ENCODE measurements at places on chromosomes 7 and 10.

- DNase-seq: no peak
These were observed 193.5 kb downstream of the NRG3 start for GRCh38 chr10:82068501-82068900.

- no peak for DNase-seq
These were observed 24.4 kb downstream of the ZNF775 start for GRCh38 chr7:150403376-150404171.

GRCh38 chr10:42987121-42987541 is 89.7 kb upstream of the RET start:
- no peak for DNase-seq

DNA sequence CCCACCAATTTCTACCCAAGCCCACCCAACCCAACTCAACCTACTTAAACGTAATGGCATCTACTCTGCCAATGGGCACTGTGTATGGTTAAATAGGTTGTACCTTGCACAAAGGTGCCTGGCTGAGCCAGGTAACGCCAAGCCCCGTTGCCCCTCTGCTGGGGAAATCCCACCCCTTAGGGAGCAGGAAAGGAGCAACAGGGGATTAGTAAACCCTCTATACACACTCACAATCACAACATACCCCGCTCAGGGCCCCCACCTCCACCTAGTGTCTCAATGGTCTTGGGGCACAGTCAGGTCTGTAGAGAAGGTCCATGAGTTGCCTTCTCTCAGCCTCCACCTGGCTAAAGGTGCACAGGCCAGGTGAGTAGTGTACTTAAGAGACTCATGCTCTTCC is 74.3 kb upstream of the PCBD1 start:
- DNase-seq: no peak

DNA sequence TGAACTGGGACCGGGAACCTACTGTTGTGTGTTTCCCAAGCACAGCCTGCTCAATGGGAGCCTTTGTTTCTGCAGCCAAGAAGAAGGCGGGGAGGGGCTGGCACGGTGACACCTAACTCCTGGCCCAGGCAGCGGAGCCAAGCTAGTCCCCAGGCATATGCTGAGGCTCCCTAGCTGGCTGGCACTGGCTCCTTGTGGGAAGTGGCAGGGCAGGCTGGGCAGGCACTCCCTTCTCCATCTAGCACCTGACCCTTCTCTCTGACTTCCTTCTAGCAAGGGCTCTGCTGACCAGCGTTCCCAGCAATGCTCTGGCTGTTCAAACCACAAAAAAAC is 325.0 kb downstream of the PLXNA4 start:
- peak; percentile 75 for DNase-seq

DNA sequence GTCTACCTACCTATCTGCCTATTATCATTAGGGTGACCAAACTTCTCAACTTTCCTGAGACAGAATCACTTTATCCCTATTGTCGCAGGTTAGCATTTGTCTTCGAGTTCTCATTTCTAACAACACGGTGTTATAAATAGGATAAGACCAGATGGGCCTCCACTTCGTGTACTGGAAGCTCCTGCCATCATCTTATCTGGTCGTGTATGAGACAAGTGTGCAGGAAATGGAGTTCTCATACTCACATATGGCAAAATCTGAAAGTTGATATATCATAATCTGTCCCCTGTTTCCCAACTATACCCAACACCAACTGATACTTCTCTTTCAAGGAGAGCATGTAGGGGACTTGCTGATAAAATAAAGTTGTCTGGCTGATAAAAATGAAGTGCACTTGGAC is 287.4 kb upstream of the FOXK1 start:
- DNase-seq: no peak

DNA sequence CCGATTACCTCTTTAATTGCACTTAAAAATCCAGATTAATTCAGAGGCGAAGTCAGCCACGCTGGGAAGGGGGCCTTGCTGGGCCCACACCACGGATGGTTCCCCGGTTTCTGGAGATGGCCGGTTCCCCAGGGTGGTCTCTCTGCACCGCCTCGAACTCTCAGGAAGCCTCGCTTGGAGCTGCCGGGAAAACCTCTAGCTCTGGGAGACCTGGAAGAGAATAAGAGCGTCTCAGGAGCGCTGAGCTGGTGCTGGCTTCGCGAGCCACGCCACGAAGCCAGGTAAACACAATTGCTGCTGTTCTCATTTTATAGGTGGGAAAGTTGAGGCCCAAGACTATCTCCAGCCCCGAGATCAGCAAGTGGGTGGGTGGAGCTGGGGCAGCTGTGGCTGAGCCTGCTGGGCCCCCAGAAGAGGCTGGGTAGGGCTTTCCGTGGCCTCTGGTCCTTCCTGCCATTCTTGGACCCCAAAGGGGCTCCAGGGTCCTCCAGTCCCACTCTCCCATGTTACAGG is 110.4 kb downstream of the MICALL2 start:
- no peak for DNase-seq

GRCh38 chr7:2601907-2602306 is 29.9 kb upstream of the TTYH3 start:
- no peak for DNase-seq

DNA sequence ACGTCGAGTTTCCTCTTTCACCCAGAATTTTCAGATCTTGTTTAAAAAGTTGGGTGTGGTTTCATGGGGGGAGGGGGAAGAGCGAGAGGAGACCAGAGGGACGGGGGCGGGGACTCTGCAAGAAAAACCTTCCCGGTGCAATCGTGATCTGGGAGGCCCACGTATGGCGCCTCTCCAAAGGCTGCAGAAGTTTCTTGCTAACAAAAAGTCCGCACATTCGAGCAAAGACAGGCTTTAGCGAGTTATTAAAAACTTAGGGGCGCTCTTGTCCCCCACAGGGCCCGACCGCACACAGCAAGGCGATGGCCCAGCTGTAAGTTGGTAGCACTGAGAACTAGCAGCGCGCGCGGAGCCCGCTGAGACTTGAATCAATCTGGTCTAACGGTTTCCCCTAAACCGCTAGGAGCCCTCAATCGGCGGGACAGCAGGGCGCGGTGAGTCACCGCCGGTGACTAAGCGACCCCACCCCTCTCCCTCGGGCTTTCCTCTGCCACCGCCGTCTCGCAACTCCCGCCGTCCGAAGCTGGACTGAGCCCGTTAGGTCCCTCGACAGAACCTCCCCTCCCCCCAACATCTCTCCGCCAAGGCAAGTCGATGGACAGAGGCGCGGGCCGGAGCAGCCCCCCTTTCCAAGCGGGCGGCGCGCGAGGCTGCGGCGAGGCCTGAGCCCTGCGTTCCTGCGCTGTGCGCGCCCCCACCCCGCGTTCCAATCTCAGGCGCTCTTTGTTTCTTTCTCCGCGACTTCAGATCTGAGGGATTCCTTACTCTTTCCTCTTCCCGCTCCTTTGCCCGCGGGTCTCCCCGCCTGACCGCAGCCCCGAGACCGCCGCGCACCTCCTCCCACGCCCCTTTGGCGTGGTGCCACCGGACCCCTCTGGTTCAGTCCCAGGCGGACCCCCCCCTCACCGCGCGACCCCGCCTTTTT is at the start of gene VIM:
TSS of gene VIM (plus strand) at position 151 of the 925 bp plus-strand sequence. CDS start 1,182 bp downstream, outside the sequence.
- DNase-seq: peak; percentile 93

- DNase-seq: no peak
These were observed 1.8 kb downstream of the PDAP1 start for GRCh38 chr7:99406557-99406956.

DNA sequence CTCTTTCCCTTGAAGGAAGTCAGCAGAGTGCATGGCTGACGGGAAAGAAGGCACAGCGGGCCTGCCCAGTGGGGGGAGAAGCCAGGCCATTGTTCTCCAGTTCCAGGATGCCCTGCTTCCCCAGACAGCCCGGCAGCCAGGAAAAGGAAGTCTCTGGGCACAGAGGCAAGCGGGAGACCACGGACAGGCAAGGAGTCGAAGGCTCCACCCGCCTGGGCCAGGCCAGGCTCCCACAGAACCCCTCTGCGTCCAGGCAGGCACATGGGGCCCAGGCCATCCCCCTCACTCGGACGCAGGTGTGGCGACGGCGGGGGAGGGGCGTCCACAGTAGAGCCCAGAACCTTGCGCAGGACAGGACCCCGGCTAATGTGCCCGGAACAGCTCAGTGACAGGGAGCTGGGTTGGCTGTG is 8.7 kb downstream of the GPR146 start:
- DNase-seq: no peak

- DNase-seq: no peak
These were observed 1.1 kb downstream of the JAKMIP3 start for GRCh38 chr10:132066812-132067211.

GRCh38 chr10:93376372-93377293 is 105.5 kb downstream of the MYOF start:
- DNase-seq: peak; percentile 92

GRCh38 chr7:115475761-115476385 is 554.0 kb downstream of the MDFIC start:
- DNase-seq: peak; percentile 37

- no peak for DNase-seq
These were observed 61.7 kb upstream of the SHH start for GRCh38 chr7:155874010-155874409.

DNA sequence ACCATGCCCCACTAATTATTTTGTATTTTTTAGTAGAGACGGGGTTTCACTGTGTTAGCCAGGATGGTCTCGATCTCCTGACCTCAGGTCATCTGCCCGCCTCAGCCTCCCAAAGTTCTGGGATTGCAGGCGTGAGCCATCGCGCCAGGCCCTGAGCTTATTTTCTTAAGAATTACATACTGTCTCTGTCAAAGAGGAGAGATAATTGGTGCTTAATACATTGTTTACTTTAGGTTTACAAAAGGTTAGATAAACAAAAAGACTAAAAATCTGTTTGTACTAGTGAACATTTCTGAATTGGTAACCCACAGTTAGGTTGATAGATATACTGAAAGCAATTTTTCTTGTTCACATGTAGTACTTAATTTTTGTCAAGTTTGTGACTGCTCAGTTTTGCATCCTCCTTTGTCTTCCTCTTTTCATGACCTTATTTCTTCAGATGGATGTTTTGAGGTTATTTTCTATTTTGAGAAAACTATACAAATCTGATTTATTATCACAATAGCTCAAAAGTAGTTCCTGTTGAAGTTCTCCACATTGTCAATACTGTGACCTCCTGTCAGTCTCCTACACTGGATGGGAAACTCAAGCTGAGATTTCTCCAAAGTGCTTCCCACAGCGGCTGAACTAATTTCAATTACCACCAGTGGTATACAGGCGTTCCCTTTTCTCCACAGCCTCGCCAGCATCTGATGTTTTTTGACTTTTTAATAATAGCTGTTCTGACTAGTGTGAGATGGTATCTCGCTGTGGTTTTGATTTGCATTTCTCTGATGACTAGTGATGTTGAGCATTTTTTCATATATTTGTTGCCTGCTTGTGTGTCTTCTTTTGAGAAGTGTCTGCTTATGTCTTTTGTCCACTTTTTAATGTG is 22.5 kb downstream of the HHEX start:
- DNase-seq: no peak

DNA sequence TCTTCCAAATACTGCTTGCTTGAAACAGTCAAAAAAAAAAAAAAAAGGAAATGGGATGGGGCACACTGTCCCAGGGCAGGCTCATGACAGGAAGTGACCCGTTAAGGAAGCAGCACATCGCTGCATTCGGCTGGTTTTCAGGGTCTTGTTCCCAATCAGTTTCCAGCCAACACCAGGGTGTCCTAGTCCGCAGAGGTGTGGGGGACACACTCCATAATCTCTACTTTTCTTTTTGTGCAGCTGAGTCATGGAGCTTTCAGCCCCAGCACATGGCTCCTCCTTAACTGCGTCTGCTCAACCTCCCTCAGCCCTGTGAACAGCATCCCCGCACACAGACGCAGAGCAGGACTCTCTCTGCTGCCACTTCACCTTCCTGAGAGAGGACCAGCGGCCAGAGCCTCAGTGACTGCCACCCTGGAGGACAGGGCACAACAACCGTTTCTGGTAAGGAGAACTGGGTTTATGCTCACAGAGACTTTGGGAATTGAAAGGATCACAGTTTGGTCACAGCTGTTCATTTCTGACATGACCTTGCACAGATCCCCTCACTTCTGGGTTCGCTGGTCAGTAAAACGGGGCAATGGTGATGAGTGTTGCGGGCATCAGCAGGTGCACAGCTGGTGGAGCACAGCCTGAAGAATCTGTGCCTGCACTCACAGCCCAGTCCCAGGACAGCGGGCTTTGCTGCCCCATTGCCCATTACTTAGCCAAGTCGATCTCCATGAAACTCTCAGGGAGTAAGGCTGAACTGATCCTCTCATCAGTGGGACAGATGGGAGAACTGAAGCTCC is at the start of gene GIMAP5:
TSS of gene GIMAP5 (plus strand) at position 154 of the 791 bp plus-strand sequence. CDS start 3,467 bp downstream, outside the sequence.
- no peak for DNase-seq

GRCh38 chr7:4931943-4932342 is 27.0 kb downstream of the MMD2 start:
- DNase-seq: peak; percentile 65

- no peak for DNase-seq
These were observed 77.7 kb downstream of the TFEC start for GRCh38 chr7:115952832-115953231.

GRCh38 chr10:88702848-88703597 is 3.0 kb upstream of the LIPK start:
- DNase-seq: no peak

DNA sequence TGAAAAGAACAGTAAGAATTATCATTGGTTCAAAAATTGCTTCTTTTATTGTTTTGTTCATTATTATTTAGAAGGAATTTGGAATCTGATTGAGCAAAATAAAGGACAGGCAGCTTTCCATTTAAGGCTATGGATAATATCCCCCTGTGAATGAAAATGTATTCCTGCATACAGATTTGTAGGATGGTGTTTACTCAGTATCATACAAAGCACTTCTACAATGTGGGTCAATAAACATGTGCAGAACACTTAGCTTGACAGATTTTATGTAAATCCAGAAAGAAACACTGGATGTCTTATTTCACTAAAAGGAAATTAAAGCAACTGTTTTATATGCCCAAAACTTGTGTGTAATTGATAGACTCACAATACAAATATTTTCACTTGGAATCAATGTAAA is 189.7 kb downstream of the THSD7A start:
- no peak for DNase-seq

DNA sequence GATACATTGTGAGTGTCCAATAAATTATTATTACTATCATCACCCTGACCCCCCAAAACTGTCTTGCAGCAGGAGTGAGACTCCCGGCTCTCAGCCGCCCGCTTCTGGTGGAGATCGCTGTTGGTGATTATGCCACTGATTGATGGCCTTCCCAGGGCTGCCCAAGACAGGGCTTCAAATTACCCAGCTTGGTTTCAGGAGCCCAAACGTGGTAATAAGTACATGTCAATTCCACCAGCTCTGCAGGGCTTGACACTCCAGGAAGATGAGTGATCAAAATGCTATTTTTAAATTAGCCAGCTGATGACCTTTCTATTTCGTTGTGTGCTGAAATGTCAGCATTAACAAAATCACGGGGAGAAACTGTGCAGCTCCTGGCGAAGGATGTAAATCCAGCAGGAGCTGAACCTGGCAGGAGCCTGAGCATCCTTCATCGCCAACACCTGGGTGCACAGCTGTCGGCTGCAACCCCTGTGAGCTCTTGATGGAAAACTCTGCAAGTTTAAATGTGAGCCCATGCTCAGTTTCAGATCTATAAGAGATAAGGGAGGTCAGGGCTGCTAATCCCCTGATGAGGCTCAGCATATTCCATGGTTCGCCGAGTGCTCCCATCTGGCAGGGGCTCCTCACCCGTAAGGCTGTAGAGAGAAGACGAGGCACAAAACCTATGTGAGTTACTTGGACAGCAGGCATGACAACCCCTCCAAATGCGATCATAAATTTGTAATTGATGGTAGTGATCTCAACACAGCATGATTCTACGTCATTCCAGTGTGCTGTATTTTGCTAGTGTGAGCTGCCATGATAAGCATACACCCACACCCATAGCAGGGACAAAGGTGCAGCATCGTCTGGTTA is 446.3 kb downstream of the TCERG1L start:
- no peak for DNase-seq

- no peak for DNase-seq
These were observed 638 bp downstream of the IQCE start for GRCh38 chr7:2559283-2559950.

GRCh38 chr10:30387646-30388243 is 38.7 kb upstream of the MTPAP start:
- DNase-seq: no peak
